ENCODE measurements at places on chromosomes 12 and 14. TPM values are rescaled to one million over a fixed set of nuclear protein-coding genes. Genes with fewer than 3 reads are reported as not detected.

Gene GARIN6
- not detected for total RNA-seq

Gene ARHGEF40
- total RNA-seq, result 8.6 TPM

Gene SYCP3
- not detected for total RNA-seq

Gene SERPINA4
- total RNA-seq, result 0.08 TPM

Gene RASSF8
- total RNA-seq, result 10.6 TPM

Gene PLA2G1B
- total RNA-seq, result not detected

Gene SERPINA10
- 0.05 TPM for total RNA-seq

Gene PDE3A
- 3.0 TPM for total RNA-seq

Gene A2M
- total RNA-seq, result not detected

Gene PTCSC3
- not detected for total RNA-seq

Gene GPD1
- 0.23 TPM for total RNA-seq

Gene DNAJC22
- total RNA-seq, result 22.7 TPM

Gene BMAL2
- 15.2 TPM for total RNA-seq

Gene CCDC197
- not detected for total RNA-seq

Gene HCAR3
- total RNA-seq, result not detected

Gene DDX51
- total RNA-seq, result 26.5 TPM

Gene RTN1
- total RNA-seq, result not detected

Gene SCN8A
- total RNA-seq, result 1.5 TPM

Gene LRP1-AS
- not detected for total RNA-seq

Gene C1S
- 42.0 TPM for total RNA-seq

Gene TAS2R8
- not detected for total RNA-seq

Gene EPS8
- total RNA-seq, result 55.2 TPM

Gene INSM2
- total RNA-seq, result not detected

Gene SLC17A8
- not detected for total RNA-seq

Gene JPH4
- 0.10 TPM for total RNA-seq

Gene RD3L
- not detected for total RNA-seq

Gene PTPN6
- 12.7 TPM for total RNA-seq

Gene TBC1D30
- total RNA-seq, result 1.3 TPM

Gene RAB15
- 18.6 TPM for total RNA-seq

Gene PRB2
- not detected for total RNA-seq

Gene SALL2
- 0.69 TPM for total RNA-seq

Gene DTX1
- 0.50 TPM for total RNA-seq

Gene INHBC
- not detected for total RNA-seq

Gene RNF212B
- total RNA-seq, result not detected

Gene LBHD2
- total RNA-seq, result not detected

Gene A2ML1
- not detected for total RNA-seq

Gene TAS2R19
- total RNA-seq, result not detected

Gene IFNG-AS1
- total RNA-seq, result not detected

Gene KRAS
- total RNA-seq, result 15.2 TPM

Gene GALNT16
- total RNA-seq, result 2.8 TPM

Gene FGD6
- 13.6 TPM for total RNA-seq

Gene CEBPE
- total RNA-seq, result 0.08 TPM

Gene RAPGEF3
- total RNA-seq, result 0.54 TPM

Data from A549 treated with Hydrocortisone at 1 μM for 4 hours (cell line).